ENCODE measurements at places on chromosomes 13 and 19. TPM values are rescaled to one million over a fixed set of nuclear protein-coding genes. Genes with fewer than 3 reads are reported as not detected.

The C19orf33 gene
- total RNA-seq: not detected

The ADPRHL1 gene
- total RNA-seq: 1.1 TPM

The PCDH17 gene
- 1.4 TPM for total RNA-seq

The PLPP2 gene
- total RNA-seq: 38.2 TPM

The PRR22 gene
- 0.57 TPM for total RNA-seq

The KLK10 gene
- total RNA-seq: not detected

The ZNF497 gene
- 0.98 TPM for total RNA-seq

The MTUS2 gene
- total RNA-seq: not detected

The LRRC25 gene
- not detected for total RNA-seq

The ZNF577 gene
- 4.9 TPM for total RNA-seq

The PRKCG gene
- not detected for total RNA-seq

The VN1R4 gene
- not detected for total RNA-seq

The SIGLEC8 gene
- not detected for total RNA-seq

The CKAP2 gene
- 26.1 TPM for total RNA-seq

The RFPL4AL1 gene
- total RNA-seq: not detected

The SPART gene
- 67.1 TPM for total RNA-seq

Measured in vein endothelial cell (primary cell).